ENCODE measurements at places on chromosomes 3 and 15.

GRCh38 chr15:33242669-33243191 lies 48.2 kb upstream of the FMN1 start:
- DNase-seq = no peak

DNA sequence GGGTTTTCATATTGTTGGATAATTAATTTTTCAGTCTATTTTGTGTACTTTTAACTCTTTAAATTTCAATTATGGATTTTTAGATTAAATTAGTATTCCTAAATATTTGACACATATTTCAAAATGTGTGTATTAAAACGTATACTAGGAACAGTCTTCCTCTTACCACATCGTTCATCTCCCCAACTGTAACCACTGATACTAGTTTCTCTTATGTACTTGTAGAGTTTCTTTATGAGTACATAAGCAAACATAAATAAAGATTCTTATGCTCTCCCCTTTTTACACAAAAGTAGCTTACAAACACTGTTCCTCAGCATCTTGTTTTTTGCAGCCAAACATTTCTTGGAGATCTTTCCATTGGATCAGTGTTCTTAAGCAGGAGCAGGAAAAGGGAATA lies 45.9 kb downstream of the CMSS1 start:
- no peak for DNase-seq

DNA sequence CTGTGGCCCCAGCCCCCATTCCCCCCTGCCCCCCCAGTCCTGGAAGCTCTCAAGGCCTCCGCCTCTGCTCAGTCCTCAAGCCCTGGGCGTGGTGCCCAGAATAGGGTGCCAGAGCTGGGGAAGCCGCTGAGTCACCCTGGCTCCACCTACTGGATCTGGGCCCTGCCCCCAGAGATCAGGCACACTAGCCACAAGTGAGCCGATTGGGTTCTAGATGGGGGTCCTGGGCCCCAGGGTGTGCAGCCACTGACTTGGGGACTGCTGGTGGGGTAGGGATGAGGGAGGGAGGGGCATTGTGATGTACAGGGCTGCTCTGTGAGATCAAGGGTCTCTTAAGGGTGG lies 5.7 kb downstream of the EIF4G1 start:
- peak; percentile 94 for DNase-seq

DNA sequence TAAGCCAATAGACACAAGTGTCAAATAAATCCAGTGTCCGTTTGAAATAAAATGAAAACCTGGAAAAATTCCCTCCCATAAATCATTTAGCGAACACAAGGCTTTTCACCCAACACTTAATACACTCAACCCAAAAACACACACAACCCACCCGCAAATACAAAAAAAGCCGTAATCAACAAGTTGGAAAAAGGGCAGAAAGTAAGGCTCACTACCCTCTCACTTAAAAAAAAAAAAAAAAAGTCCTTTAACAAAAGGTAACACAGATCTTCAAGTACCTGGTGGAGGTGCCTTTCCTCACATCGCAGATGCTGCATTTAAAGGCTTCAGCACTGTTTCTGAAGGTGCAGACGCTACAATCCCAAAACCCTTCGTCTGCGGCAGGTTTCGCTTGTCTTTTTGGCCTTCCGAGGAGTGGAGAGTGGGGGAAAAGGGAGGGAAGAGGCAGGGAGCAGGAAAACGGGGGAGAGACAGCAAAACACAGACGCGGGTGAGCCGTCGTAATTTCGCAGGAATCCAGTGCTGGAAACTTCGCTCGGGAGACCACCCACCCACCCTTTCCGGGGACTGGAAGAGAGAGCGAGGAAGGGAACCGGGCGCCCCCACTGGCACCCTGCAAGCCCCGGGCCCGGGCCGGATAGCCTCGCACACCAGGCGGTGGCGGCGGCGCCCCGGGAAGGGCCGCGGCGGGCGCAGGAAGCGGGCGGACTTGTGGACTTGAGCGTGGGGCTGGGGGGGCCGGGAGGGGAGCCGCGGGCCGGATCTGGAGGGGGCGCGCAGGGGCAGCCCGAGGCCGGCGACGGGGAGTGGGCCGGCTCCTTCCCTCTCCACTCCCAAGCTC lies 401.8 kb downstream of the SHQ1 start:
- peak; percentile 71 for DNase-seq

GRCh38 chr3:138023754-138024153 lies 13.8 kb downstream of the CLDN18 start:
- no peak for DNase-seq

DNA sequence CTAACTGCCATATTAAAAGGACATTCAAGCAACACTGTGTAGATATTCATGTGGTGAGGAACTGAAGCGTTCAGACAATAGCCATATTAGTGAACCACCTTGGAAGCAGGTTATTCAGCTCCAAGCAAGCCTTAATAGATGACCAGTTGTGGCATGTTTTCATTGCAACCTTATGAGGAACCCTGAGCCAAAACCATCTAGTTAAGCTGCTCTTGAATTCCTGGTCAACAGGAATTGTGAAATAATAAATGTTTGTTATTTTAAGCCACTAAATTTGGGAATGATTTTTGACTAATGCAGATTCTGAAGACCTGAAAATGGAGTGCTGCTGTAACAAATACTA lies 73.0 kb downstream of the SPRED1 start:
- DNase-seq = no peak

- no peak for DNase-seq
Measured at GRCh38 chr15:45340429-45340828, 37.9 kb downstream of the GATM start.

DNA sequence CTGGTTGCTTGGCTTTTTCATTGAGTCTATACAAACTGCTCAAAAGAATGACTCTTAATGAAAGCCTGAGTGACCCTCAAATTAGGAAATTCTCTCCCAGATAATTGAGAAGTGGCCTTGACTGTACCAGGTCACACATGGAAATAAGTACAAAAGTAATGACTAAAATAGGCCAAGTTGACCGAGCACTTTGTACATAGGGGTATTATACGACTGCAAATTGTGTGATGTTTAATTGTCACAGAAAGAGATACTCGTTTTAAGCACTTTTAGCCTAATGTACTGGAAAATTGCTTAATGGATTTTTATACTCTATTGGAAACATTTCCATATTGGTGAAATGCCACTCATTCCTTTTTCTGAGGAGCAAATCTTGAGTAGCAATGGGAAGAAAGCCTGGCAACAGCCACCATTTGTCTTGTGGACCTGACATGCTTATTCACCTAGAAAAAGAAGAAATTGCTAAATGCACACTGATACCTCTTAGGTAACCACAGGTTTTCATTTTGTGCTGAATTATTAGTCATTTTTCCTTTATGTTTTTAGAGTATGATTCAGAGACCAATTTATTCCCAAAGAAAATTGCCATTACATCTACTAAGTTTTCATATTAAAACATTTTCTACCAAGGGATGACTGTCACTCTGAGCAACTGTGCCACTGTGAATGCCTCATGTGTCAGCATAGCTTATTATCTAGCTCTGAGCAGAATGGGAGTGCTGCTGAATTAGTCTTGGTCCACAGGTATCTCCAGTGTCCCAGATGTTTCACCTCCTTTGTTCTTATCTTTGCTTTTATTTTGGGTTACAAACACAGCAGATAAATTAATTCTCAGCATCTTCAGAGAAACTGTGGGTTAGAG lies 8.9 kb upstream of the PXK start:
- no peak for DNase-seq

- no peak for DNase-seq
Measured at GRCh38 chr15:37095770-37096557, 4.4 kb downstream of the MEIS2 start.

DNA sequence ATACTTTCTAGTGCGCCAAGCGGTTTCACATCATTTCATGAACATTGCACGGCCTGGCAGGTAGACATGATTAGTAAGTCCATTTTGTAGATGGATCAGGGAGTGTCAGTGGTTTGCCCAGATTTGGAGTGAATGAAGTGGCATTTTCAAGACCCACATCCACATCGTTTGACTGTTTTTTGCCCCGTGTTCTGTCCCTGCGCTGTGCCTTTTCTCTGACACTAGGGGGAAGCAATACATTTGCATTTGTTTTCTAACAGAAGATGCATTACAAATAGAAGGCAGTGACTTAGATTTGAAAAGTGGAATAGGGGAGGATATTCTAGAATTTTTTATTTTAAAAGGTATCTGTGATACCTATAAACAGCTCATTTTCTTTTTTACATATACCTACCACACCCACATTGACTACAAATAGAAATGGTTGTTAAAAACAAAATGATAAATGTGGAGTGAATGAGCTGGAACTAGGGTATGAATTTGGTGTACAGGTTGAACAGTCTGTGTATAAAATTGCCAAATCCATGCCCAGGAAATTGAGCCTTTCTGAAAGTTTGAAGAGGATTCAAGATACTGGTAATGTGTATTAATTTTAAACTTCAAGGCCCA lies 98.0 kb downstream of the USP13 start:
- DNase-seq = no peak

DNA sequence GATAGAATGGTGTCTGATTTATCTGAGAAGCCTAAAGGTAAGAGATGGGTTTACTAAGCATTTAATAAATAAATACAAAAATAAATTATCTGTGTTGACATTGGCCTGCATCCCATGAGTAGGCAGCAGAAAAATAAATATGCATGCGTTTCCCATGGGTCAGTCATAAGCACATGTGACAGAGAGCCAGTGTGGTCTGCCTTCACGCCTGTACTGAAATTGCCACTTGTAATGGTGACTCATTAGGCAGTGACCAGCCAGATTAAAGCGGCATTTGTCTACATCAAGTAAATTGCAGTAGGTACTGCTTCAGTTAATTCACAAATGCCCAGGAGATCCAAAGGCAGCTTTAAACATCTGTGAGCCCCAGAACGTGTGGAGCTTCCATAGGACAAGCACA lies 399.6 kb downstream of the NAALADL2 start:
- no peak for DNase-seq

GRCh38 chr3:124558991-124559845 lies 171.0 kb upstream of the UMPS start:
- peak; percentile 62 for DNase-seq

DNA sequence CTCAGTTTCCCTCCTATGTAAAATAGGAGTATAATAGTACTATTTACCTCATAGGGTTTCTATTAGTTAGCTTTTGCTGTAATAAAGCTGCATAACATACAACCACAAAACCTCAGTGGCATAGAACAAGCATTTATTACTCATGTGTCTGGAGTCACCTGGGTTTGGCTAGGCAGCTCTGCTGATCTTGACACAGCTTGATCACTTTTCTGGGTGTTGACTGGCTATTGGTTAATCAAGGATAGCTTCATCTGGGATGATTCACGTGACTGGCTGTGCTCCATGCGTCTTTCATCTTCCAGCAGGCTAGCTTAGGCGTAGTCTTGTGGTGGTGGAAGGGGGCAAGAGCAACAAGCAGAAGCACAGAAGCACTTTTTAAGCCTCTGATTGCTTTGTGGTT lies 112.6 kb downstream of the SQOR start:
- no peak for DNase-seq

DNA sequence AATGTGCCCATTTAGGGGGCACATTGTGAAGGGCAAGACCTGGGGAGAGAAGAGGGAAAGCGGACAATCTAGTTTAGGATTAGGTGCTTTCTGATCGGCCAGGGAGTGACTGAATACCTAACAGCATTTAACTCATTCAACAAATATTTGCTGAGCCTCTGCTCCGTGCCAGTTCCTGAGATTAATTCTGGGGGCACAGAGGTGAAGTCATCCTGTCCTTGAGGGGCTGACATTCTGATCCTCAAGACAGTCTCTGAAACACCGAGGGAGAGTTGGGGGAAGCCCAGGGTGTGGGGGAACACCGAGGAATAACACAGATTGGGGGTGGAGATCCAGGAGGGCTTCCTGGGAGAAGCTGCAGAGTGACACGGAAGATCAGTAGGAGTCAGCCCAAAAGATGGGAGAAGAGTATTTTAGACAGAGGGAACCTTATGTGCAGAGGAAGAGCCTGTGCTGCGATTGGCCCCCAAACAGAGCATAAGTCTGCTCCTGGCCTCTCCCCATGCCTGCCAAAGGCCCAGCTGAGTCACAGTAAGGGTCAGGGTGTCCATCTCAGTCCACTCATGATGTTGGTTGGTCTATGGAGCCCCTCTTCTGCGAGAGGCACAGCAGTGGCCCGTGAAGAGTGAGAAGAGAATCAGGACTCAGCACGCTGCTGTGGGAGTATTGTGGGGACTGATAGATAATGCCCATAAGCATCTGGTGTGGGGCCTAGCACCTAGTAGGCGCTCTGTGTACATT lies 60.2 kb downstream of the AMOTL2 start:
- DNase-seq = no peak

- DNase-seq = no peak
Measured at GRCh38 chr3:58625196-58625824, 41.3 kb downstream of the FAM3D start.

DNA sequence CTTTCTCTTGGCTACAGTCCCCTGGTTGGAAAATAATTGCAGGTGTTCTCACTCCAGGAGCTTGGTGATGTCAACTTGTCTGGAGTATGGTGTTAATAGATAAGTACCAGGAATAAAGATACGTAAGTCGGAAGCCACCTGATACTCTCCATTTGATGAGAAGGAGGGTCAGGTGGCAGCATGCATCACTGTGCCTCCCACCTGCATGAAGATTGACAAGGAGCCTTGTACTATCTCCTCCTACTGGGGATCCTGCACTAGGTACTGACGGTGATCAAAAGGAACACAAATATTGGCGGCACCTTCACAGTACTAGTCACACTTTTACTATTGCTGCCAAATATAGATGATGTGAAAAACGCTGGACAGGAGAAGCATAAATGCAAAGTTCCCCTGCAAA lies 32.6 kb upstream of the GABRB3 start:
- DNase-seq = no peak

DNA sequence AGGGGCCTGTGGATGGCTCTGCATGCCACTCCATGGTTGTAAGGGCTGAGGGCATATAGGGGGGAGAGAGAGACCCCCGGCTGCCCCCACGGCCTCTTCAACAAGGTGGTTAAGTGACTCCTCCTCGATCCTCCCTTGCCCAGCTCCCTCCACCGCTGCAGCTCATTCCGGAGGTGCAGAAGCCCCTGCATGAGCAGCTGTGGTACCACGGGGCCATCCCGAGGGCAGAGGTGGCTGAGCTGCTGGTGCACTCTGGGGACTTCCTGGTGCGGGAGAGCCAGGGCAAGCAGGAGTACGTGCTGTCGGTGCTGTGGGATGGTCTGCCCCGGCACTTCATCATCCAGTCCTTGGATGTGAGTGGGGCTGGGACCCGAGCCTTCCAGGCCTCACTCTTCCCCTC lies 6.5 kb downstream of the FES start:
- DNase-seq = no peak
